ENCODE measurements at places on chromosomes 7 and 10.

DNA sequence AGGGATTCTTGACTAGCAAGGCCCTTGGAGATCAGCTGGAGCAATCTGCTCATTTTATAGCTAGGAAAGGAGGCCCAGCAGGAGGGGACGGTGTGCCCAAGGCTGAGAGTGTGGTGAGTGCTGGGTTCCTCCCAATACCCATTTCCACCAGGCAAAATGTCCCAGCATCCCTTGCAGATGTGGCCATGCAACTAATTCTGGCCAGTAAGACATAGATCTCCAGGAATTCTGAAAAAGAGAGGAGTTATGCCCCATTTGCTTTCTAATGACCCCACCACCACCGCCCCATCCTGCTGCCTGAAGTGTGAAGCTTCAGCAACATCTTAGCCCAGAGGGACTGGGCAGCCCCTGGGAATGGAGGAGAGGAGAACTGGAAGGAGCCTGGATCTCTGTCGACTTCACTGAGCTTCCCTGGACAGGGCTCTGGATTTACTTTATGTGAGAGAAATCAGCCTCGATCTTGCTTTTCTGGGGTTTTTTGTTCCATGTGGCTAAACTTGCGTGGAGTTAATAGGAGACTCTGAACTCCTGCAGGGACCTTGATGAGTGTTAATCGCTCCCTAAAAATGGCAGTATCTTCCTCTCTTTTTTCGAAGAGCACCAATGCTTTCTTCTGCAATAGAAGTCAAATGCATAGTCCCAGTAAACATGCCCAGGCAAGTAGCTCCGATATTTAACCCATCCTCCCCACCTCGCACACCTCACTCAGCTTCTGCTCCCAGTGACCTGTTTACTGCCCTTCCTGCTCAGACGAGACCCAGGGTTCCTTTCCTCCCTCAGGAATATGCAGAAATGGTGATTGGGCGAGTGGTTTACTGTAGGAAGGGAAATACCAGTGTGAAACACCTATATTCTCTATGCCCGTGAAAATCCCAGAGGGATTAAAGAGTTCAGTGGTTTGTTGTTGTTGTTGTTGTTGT is 127.5 kb upstream of the GPR26 start:
- no peak for DNase-seq

DNA sequence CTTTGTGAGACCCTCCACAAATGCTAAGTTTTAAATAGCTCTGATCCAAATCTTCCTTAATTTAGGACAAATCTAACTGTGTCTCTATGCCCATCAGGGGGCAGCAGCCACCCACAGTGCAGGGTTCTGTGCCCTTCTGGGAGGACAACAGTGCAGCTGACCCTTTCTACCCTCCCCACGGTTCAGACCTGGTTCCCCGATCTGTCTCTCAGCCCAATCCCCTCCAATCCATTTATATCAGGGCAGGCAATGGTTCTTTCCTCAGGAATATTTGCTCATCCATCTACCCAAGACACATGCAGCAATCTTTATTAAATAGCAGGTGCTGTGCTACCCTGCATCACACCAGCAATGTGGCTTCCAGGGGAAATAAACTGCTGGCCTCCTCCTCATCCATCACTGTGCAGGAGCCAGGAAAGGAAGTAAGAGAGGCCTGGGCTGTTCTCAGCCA is 4.0 kb upstream of the RBM28 start:
- no peak for DNase-seq

GRCh38 chr10:84306751-84307384 is 21.5 kb upstream of the CCSER2 start:
- DNase-seq, result no peak

GRCh38 chr7:94223375-94224084 is 171.2 kb upstream of the COL1A2 start:
- DNase-seq, result no peak

DNA sequence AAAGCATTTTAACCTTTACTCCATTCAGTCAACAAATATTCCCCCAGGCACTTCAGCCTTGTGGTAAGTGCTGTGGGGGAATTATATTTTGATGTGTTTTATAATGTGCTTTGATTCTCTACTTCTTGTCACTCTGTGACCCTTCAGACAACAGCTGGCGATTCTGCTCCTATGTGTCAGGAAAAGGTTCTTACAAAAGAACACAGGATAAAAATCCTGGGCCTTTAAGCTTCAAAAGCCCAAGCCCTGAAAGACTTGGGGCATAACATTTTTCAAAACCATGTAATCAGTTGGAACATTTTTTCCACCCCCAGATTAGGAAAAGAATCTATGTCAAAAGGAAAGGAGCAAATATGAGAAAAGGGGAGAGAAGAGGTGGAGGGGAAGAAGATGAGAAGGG is 37.8 kb upstream of the LRRC17 start:
- DNase-seq, result no peak

DNA sequence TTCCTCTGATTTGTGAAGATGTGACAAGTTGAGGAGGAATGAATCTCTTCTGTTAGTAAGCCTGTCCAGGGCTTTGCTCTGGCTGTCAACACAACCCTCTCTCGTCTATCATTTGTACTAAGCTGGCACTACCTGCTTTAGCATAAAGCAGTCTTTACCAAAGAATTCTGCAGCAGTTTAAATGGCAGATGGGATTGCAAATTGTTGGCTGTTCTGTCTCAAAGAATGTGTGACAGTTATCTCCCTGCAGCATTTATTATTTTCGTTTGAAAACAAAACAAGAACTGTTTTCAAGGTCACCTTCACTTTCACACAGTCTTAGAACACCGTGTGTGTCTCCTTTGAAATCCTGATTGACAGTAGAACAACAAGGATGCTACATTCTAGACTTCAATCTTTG is 4.8 kb upstream of the LAMB1 start:
- no peak for DNase-seq

DNA sequence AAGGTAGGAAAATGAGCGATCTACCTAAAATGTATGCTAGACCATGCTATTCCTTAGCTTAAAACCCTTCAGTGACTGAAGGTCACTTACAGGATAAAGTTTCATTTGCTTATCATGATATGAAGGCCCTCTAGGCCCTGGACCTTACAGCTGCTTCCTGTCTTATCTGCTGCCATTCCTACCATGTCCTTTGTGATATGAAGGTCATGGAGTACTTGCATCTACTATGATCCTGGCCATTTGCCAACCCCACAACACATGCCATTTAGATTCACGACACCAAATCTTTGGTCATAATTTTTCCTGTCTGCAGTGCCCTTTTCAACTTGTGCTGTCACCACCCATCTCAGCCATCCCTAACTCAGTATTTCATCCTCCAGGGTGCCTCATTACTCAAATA is 181.8 kb upstream of the MDFIC start:
- no peak for DNase-seq

GRCh38 chr10:42615419-42615818 is 23.0 kb downstream of the ZNF33B start:
- no peak for DNase-seq

GRCh38 chr7:101126651-101127459 is at the start of gene SERPINE1:
Gene SERPINE1 (plus strand): TSS chr7:101127104. CDS start chr7:101128394, 1,290 bp downstream.
- DNase-seq, result peak; percentile 47

Measured in esophagus squamous epithelium (tissue), 5 donors.